ENCODE measurements at places on chromosomes 4 and X.

DNA sequence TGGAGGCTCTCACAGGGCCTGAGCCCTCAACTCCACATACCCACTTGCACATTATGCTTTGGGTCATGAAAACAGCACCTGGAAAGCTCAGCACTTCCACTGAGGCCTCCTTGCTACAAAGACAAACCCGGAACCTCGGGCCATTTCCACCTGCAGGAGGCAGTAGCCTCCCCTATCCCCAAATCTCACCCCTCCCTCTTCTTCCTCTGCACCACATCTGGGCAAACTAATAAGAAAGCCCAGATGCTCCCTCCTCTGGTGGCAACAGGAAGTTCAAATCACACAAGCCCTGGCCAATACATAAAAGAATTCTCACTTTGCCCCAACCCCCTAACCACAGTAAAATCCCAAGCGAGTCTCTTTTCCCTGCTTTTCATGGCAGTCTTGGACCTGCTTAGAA, 136.4 kb downstream of the MAPK10 start:
- DNase-seq = peak; percentile 85

DNA sequence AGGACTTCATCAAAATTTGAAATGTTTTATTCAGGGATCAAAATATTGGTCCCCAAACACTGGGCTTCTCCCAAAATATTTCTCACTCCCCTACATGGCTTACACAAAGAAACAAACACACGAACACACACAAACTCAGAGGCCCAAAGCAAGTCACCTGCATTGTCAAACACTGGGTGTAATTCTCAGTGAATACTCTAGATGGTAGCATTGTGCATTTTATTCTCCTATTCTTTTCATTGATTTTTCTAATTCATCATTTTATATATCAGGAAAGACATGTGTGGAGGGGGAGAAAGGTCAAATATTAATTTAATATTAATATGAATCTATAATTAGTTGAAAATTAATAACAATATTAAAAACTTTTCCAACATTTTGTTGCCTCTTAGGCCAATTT, 72.3 kb upstream of the TNMD start:
- peak; percentile 42 for DNase-seq

GRCh38 chrX:71541210-71542022, 8.5 kb downstream of the OGT start:
- peak; percentile 58 for DNase-seq

- DNase-seq = no peak
Measured at GRCh38 chr4:11496351-11496829, 67.7 kb upstream of the HS3ST1 start.

DNA sequence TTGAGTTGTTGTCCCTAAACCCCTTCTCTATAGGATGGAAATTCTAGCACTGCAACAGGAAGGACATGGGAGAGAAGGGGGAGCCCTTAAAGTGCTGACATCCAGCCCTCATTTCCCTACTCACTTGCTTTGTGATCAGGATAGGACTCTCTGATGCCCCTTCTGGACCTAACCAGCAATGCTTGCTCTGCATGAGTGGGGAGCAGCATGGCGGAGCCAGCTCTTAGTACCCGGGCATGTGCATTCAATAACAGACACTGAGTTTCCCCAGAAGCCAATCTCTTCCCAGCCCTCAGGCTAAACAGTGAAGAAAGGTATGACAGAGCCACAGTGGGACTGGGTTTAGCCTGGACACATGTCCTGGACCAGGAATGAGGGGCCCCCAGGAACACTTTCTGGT, 14.0 kb downstream of the SOD3 start:
- no peak for DNase-seq

- DNase-seq = no peak
Measured at GRCh38 chr4:132276989-132277388, 872.1 kb upstream of the PCDH10 start.

Measured in OCI-M1 (cell line).